ENCODE measurements at places on chromosomes 5 and 9.

DNA sequence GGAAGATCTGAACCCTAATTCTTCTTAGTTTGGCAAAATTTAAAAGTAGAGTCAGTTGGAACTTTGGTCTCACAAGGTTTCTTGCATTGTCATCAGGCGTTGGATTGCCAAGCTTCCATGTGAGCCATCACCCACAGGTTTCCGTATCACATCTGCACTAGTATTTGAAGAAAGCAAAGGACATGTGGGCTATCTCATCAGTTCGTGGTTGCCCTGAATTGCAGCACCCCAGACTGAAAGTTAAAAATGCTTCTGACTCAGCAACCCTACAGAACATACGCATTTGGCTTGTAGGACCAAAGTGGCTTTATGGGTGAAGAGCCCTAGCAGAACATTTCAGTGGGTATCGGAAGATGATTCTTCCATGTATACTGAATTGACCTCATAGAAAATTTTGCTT lies 358.0 kb downstream of the ENC1 start:
- DNase-seq, result no peak

DNA sequence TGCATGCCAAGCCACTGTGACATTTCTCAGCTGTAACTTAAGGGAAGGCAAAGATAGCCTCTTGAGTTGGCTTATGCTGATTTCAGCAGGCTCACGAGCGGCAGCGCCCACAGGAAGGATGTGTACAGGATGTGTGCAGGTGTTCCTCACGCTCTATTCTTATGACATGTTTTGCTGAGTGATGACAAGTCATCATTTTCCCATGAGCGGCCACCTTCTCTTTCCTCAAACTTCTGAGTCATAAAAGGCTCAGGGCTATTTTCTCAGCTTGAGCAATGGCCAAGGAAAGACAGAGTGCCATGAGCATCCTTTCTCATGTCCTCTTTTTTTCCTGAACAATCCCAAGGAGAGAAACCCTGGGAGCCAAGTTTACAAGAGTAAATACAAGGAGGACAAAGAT lies 365.9 kb downstream of the PLK2 start:
- peak; percentile 57 for DNase-seq

- no peak for DNase-seq
These were observed 66.5 kb downstream of the CPLANE1 start for GRCh38 chr5:37182667-37183066.

GRCh38 chr9:119318371-119318770 lies 50.9 kb downstream of the BRINP1 start:
- no peak for DNase-seq

GRCh38 chr5:10623305-10623910 lies 59.5 kb downstream of the ANKRD33B start:
- no peak for DNase-seq

DNA sequence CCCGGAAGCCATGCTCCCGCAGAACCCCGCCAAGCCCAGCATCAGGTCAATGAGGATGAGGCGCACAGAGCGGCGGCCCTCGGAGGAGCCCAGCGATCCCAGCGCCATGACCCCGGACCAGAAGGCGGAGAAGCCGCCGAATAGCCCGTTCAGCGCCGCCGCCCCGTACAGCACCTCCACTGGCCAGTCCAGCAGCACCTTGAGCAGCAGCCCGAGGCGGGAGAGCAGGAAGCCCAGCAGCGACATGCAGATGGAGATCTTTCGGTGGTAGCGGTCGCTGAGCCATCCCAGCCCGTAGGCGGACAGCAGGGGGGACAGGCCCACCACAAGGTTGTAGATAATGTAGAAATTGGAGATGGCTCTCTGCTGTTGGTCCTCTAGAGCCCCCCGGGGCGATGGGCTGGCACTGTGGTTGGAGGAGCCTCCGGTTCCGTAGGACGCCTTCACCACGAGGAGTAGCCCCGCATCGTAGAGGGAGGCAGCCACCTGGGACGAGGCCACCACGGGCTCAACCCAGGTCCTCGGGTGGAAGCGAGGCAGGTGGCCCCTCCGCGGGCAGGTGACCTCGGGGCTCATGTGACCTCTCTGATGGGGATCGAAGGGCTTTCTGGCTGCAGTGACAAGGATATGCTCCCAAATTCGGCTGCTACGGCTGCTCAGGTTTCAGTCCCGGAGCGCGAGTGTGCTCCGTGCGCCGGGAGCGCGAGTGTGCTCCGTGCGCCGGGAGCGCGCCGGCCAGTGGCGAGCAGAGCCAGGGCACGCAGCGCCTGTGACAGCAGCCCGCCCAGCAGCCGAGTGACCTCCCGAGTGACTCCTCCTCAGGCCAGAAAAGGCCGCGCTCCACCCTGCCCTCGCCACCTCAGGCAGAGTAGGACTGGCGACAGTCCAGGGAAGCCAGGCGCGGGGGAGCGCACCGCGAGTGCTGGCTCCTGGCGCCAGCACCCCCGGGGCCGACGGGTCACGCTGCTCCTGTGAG lies at the start of gene SLC46A2:
Gene SLC46A2 (minus strand): TSS at position 771 of the 976 bp plus-strand sequence. CDS start 195 bp downstream, at position 576.
- no peak for DNase-seq

Measured in GDM1 (cell line).